ENCODE measurements at places on chromosomes 3 and 15.
A peak's percentile ranks its signal among the peaks of the same experiment; 100 is the strongest.

DNA sequence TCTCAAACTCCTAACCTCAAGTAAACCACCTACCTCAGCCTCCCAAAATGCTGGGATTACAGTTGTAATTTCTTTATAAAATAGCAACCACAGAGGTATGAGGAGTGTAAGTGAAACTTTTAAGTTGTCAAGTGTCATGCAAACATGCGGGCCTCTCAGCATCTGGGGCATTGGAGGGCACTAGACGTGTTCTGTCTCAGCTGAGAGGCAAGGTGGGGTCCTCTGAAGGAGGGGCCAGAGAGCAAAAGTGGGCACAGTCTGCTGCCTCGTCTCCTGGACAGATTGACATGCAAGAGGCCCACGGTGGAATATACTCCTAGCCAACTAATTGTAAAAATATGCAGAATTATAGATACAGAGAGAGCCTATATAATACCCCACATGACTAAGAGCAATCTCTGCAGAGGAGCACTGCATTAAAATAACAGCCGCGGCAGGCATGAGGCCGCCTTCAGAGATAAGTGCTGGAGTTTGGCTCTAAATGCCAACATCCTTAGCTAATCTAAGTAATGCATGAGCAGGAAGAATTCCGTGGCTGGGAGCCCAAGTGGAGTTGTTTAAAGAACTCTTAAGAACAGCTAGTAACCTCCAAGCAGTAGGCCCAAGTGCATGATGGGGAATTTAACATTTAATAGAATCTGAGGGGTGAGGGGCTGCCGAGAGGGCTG is 87.8 kb upstream of the RNU6-1 start:
- no peak for DNase-seq

- DNase-seq: no peak
Measured at GRCh38 chr15:67579164-67579563, 36.7 kb downstream of the MAP2K5 start.

DNA sequence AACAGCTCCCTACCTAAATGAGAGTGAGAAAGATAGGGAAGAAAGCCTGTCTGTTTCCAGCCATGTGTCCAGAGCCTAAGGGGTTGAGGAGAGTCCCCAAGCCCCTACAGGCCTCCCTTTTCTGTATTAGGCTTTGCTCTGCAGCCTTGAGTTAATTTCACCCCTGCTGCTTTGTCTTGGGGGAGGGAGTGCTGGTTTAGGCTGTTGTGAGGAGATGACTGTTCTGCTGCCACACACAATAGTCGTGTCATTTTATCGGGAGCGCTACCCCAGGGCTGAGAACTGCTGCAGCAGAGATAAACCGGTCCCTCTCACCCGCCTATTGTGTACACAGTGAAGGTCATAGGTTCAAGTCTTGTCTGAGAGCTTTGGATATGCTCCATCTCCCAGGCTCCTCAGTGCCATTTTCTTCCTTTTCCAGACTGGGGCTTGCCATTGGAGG is 1.4 kb downstream of the ZNF609 start:
- DNase-seq: peak; percentile 20

DNA sequence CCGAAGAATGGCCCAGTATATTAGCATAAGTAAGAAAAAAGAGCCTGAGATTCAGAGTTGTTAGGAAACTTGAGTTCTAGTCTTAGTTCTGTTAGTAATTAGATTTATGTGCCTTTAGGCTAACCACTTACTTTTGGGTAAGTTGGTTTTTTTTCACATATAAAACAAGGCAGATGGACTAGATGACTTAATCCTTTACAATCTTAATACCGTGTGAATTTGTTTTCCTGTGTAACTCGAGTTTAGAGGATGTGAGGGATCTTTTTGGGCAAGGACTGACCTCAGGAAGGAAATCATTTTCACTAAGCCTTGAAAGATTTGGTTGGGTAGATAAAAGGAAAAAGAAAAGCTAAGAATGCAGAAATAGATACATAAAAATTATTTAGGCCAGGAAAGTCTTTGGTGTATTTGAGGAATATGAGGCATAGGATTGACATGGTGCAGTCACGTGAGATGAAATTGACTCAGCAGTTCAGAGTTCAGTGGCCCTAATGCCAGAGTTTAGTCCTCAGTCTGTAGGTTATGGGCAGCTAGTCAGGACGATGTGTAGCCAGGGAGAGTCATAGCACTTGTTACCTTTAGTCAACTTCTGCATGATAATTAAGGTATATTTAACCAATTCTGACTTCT is 34.6 kb downstream of the PAK2 start:
- DNase-seq: no peak

GRCh38 chr15:85730001-85730820 is 64.5 kb downstream of the KLHL25 start:
- DNase-seq: peak; percentile 37

DNA sequence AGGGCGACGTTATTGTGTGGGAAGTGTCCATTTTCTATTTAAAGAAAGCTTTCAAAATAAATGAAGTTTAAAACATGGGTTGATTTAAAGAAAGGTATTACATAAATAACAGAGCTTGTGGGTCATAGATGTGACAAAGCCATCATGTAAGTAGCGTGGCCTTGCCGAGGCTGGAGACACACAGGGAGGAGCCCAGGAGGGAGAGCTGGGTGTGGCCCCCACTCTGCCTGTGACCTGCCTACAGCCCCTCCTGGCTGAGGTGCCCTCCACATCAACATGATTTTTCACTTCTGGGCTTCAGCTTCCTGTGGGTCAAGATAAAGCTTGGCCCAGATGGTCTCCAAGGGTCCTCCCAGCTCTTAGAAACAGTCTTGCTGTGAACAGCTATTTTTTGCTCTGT is 12.5 kb upstream of the MGLL start:
- DNase-seq: no peak

DNA sequence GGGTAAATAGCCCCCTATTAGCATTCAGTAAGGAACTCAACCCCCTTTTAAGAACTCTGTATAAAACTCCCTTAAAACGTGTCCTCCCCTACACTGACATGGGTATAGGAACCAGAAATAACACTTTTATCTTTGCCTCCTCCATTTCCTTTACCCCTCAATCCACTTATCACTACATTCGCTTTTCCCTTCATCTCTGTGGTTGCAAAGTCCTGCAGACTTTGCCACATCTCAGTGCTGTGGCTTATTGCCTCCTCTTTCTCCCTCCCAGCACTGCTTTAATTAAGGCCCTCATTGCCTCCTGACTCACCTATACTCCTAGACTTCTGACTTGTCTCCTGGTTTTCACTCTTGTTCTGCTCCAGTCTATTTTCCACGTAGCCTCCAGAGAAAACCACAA is 94.3 kb upstream of the GADL1 start:
- DNase-seq: no peak

DNA sequence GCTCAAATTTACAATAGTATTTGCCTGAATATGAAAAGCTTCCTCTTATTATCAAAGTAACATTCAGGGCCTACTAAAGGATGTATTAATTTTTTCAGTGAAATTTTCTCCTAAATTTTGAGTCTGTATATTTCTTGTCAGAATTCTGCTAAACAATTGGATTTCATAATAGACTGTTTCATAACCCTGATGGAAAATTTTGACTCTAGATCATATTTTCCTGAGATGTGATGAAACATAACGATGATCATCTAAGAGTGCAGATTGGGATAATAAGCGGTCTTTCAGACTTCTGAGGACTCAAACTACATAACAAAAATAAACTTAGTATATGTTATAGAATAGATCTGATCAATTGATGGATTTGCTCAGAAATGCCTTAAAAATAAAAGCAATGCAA is 574.5 kb upstream of the TBL1XR1 start:
- DNase-seq: no peak

DNA sequence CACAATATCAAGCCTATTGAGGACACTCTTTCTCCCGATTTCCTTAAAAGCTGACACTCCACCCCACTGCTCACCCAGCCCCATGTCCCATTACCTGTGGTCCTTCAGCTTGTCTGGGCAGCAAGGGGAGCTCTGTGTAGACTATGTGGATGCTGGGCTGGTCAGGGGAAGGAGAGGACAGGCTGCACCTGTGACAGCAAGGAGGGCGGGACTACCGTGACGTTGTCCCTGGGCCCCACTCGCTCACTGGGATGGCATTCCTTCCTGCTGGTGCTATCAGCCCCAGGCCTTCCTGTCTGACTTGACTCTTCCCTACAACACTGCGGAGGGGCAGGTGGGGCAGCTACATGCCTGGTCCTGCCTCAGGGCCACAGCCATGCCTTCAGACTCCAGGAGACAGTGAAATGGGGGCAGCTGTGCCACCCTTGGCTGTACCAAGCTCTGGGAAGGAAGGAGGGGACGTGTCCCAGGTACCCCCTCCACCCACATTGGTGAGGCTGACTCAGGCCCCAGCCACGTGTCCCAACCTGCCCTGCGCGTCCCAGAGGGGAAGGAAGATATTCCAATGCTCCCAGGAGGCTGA is at the start of gene TMEM40:
Gene TMEM40 (minus strand): TSS at position 163 of the 583 bp plus-strand sequence. CDS start 9,427 bp downstream, outside the sequence.
- DNase-seq: no peak

- no peak for DNase-seq
Measured at GRCh38 chr15:52103217-52104207, 9.1 kb downstream of the BCL2L10 start.

- DNase-seq: no peak
Measured at GRCh38 chr3:65972765-65973164, 66.0 kb downstream of the MAGI1 start.

DNA sequence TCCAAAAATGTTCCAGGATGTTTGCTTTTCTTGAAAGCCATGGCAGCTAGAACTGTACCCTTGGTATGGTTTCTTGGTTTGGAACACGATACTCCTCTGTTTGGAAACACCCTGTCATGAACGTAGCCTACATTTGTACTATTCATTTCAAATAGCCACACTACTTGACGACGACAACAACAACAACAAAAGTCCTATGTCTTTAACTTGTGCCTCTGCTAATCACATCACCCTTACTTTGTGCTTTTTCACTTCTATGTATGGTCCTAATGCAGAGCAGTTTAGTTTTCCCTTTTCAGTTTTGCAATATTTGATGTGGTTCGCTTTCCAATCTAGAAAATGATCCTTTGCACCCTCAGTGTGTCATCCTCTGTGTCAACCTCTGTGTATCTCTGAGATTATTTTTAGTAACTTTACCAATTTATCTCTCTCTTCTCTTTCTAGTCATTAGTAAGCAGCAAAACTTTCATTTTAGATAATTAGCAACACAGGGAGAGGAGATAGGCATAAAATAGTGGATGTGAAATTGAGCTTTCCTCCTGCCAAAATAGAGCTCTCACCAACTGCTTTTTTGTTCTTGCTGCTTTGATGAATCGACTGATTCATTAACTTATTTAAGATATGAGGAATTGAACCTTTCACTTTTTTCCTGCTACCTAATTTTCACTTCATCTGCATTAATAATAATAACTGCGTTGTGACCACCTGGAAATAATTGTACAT is 44.1 kb upstream of the TP63 start:
- DNase-seq: no peak

DNA sequence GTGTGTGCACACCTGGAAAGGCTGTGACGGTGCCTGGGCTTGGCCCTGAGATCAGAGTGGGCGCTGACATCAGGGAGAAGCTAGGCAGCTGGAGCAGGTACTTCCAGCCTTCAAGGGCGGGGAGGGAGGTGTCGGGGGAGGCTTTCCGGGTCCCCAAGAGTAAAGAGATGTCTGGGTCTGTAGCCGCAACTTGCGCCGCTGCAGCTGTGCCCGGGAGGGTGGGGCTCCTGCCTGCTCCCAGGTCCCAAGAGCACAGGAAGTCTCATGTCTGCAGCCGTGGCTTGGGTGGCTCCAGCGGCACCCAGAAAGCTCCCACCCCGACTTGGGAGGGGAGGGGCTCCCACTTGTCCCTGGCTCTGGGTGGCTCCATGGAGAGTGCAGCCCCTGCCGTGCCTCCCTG is 103.2 kb upstream of the BNIP2 start:
- DNase-seq: no peak

- DNase-seq: no peak
Measured at GRCh38 chr3:54349231-54349652, 226.9 kb downstream of the CACNA2D3 start.

- DNase-seq: peak; percentile 89
Measured at GRCh38 chr3:10738688-10739372, 77.2 kb upstream of the SLC6A11 start.

- no peak for DNase-seq
Measured at GRCh38 chr3:69855436-69856162, 116.3 kb downstream of the MITF start.

DNA sequence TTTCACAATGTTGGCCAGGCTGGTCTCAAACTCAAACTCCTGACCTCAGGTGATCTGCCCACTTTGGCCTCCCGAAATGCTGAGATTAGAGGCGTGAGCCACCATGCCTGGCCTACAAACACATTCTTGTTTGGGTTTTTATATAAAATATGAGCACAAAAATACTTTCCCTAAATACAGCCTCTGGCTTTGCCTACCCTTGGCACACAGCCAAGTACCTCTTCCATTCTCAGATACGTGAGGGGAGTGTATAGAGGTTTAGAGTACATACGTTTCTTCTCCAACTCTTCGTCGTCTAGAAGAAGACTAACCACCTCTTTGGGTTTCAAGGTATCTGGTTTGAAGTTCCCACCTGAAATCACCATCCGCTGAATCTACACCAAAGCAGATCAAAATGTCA is 33.5 kb downstream of the CHAC1 start:
- no peak for DNase-seq

GRCh38 chr15:66715720-66716655 is 14.0 kb downstream of the SMAD6 start:
- no peak for DNase-seq

DNA sequence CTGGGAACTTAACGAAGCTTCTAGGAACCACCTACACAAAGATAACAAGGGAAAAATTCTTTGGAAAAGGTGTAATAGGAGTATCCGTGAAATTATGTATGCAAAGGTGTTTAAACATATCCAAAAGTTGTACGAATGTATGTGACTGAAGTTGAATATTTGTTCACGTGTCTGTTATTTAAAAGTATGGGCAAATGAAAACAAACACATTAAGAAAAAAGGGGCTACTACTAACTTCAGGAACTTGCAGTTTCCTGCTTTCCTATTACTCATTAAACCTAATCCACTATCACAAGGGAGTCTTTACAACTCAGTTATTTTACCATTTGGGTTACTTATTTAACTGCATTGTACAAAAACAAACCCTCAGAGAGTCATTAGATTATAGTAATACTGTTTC is 33.9 kb upstream of the GRAMD1C start:
- no peak for DNase-seq

DNA sequence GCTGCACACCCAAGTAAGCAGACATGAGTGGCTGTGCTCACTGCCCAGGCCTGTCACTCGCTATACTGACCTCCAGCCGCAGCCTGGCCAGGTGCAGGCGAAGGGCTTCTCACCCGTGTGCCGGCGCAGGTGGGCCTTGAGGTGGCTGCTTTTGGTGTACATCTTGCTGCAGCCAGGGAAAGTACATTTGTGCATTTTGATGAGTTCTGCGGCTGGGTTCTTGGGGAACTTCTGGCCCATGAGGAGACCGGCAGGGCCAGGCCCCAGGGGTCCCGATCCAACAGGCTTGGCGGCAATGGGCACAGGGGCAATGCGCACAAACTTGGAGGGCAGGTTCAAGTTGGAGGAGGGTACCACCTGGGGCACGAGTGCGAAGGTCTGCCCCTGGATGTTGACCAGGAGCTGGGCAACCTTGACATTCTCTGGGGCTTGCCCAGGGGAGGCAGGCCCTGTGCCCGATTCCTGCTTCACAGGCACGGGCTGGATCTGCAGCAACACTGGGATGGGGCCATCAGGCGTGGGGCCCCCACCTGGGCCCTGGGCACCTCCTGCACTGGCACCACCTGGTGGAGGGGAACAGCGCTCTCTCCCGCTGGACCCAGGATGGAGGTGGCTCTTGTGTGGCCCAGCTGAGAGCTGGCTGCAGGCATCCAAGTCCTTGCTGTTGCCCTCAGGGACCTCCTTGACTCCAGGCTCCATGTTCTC is 5.3 kb downstream of the KLF15 start:
- no peak for DNase-seq

Measured in nephron progenitor cell (in vitro differentiated cells).